ENCODE measurements at places on chromosomes 2 and 18.

DNA sequence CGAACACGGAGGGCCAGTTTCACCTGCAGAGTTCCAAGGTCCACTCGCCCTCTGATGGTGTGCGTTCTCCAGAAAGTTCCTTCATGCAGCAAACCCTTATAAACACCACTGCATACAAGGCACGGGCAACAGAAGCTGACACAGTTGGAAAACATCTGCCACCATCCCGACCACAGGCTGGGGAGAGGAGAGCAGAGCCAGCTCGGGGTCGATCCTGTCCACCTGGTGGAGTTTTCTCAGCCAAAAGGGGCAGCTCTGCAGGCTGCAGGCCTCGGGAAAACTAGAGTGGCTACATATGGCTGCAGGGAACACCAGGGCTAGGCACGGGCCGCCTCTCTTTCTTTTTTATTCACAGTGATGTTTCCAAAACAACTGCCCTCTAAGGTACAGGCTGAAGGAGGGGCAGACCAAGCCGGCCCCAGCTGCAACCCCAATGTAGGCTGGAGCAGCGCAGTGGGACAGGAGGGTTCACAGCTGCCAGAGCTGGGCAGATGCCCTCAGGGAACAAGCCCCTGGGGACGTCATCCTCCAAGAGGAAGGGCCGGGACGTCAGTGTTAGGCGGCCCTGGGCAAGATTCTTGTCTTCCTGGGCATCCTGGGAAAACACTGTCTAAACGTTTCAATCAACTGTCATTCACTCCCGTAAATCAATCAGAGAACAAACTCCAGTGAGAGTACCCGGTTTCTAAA is 274.7 kb downstream of the TWIST2 start:
- DNase-seq: peak; percentile 47

- DNase-seq: no peak
Measured at GRCh38 chr18:22456116-22456480, 38.4 kb upstream of the CTAGE1 start.

GRCh38 chr2:175808858-175809257 is 193.2 kb downstream of the LNPK start:
- no peak for DNase-seq

GRCh38 chr2:230714136-230714480 is 1.5 kb downstream of the CAB39 start:
- no peak for DNase-seq

DNA sequence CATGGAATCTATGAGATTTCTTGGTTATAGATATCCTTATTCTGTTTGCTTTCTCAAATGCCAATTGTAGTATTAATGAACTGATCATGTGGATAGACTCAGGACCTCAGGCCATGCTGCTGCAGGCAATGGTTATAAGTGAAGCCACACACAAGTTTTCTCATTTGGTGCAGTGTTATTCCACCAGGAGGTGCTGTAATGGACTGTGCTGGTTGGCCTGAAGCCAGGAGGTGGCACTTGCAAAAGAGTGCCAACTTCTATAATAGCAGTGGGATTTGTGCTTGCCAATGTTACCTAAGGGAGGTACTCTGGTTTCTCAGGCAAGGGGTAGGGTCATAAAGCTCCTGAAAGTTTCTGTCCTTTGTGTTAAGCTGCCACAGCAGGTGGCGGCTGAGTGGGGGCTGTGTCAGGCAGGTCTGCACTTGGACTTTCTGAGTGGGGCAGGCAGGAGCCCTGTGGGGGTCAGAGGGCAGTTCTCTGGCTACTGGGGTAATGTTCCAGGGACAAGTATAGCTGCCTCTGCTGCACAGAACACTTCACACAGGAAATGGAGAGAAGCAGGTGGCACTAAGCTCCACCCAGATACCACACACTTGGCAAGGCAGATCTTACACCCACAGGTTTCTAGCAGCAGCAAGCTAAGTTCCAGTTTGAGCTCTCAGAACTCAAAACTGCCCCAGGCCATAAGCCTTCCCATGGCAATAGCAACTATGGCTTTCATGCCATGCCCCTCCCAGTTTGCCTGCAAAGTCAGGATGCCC is 352.6 kb upstream of the CWC22 start:
- DNase-seq: no peak

DNA sequence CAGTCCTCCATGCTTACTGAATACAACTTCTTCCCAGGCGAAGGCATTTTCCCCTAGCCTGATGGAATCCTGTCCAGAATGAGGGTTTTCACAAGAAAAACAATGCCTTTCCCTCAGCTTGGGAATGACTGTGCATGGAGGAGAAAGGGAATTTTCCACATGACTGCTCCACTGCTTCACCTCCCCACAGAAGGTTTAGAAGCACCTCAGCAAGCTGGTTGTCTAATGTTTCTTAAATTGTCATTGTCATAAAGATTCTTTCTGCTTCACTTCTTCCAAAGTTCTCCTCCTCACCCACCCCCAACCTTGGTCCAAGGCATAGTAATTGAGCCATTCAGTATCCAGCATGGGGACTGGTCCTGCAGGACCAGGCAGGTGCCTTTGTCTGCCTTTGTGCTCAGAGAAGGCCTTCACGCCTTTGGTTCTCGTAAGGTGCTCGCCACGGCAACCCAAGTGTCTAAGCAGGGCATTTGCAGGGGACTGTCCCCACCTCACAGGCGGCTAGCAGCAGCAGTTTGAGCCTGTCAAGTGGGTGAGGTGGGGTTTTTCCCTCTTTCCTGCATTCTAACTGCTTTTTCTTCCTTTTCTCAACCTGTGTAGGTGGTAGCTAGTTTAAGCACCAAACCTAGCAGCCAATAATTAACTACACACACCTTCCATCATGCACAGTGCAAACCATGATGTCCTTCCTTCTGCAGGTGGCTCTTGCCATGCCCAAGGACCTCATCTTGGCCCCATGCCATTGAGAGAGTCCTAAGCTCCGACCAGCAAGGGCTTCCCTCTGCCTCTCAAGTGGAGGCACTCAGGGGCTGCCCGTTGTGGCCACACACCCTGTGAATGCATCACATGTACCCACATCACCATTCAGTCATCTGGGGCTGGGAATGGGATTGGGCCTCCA is 65.7 kb upstream of the BCL2L11 start:
- no peak for DNase-seq

DNA sequence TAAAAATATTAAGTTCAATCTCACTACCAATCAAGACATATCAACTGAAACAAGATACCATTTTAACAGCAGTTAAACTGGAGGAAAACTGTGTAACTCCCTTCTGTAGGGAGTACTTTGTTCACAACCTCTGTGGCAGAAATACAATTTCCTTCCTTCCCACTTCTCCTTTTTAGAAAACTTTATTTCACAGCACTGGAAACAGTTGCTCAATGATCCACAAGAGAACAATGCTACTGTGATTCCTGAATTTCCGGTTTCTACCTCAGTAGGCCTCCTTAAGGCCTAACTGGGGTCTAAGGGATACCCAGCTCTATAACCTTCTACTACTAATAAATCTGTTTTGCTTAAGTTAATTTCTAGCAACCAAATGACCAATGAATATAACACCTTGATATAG is 14.1 kb downstream of the TLK1 start:
- no peak for DNase-seq

- DNase-seq: no peak
Measured at GRCh38 chr2:148814860-148815419, 60.1 kb upstream of the KIF5C start.

GRCh38 chr2:172433144-172433543 is 5.8 kb downstream of the ITGA6 start:
- DNase-seq: no peak

- no peak for DNase-seq
Measured at GRCh38 chr2:217851191-217852020, 151.4 kb downstream of the TNS1 start.

GRCh38 chr2:67840460-67841068 is 222.2 kb downstream of the C1D start:
- DNase-seq: peak; percentile 50

GRCh38 chr2:157182204-157182709 is 75.2 kb upstream of the GALNT5 start:
- DNase-seq: peak; percentile 99

- no peak for DNase-seq
Measured at GRCh38 chr2:183998041-183998796, 600.1 kb upstream of the ZNF804A start.

DNA sequence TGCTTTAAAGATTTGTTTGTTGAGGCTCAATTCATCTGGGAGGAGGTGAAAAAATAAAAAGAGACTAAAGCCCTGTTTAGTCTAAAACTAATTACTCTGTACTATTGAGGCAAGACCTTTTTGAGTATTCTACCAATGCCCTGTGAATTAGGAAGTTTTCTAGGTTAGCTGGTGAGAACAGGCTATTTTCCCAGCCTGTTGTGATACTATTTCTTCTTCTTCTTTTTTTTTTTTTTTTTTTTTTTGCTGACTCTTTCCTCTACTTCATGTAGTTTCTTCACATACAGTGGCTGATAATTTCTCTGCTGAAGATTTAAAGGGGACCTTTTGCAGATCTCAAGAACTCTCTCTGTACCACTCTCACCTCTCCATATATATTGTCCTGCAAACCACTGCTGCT is 8.8 kb upstream of the TMEM87B start:
- DNase-seq: no peak

- DNase-seq: peak; percentile 64
Measured at GRCh38 chr2:66489436-66489835, 54.5 kb downstream of the MEIS1 start.

DNA sequence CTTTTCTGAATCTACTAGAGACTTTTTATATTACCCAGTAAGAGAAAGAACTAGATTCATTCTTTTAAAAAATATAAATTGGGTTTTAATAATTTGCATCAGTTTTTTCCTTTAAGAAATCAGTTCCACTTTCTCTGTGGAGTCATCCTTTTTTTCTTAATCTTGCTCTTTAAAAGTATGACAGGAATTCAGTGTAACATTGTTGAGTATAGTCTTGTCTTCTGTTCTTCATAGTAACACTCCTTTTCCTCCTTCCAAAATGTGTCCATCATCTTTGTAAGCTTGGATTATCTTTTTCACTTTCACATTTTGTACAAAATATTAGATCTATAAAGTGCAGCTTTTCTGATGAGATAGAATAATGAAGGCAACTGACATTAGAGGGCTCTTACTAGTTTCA is 135.4 kb downstream of the HAUS1 start:
- no peak for DNase-seq

- DNase-seq: no peak
Measured at GRCh38 chr18:35121531-35121930, 80.3 kb downstream of the MAPRE2 start.

GRCh38 chr2:26780203-26780760 is 5.6 kb upstream of the CENPA start:
- DNase-seq: no peak

DNA sequence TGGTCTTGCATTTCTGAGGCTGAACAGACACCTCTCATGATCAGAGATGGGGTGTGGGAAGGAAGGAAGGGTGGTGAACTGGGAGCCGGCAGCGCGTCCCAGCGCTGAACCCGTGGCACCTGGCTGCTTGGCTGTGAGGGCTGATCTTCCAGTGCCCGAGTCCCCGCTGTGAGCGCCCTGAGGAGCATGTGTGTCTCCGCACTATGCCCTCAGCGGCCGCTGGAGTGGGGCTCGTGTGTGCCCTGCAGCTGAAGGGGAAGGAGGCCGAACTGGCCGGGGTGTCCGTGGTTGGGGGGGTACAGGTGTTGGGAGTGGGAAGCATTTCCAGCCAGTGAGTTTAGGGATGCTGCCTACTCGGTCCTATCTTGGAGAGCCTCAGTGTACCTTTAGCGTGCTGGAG is 82.2 kb downstream of the LDLRAD4 start:
- no peak for DNase-seq

DNA sequence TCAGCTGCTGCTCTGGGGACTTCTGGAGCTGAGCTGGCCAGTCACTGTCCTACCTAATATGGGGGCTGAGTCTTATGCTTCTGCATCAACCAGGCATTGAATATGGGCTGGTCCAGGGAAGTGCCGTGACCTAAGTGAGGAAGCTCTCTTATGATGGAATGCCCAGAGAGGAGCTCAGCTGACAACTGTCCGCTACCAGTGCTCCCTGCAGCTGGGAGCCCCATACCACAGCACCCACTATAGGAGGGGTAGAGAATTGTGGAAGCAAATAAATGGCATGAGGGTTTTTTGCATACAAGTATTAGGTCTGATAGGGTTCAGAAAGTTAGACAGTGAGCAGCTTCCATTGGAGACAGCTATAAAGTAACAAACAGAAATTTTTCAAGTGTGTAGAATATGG is 4.5 kb downstream of the TIMM21 start:
- no peak for DNase-seq

Measured in NCI-H1694 treated with DMSO at 0.1 percent for 48 hours (cell line).